ENCODE measurements at places on chromosomes 16 and 17.

- DNase-seq = no peak
These were observed 12.6 kb upstream of the RNF222 start for GRCh38 chr17:8409966-8410882.

DNA sequence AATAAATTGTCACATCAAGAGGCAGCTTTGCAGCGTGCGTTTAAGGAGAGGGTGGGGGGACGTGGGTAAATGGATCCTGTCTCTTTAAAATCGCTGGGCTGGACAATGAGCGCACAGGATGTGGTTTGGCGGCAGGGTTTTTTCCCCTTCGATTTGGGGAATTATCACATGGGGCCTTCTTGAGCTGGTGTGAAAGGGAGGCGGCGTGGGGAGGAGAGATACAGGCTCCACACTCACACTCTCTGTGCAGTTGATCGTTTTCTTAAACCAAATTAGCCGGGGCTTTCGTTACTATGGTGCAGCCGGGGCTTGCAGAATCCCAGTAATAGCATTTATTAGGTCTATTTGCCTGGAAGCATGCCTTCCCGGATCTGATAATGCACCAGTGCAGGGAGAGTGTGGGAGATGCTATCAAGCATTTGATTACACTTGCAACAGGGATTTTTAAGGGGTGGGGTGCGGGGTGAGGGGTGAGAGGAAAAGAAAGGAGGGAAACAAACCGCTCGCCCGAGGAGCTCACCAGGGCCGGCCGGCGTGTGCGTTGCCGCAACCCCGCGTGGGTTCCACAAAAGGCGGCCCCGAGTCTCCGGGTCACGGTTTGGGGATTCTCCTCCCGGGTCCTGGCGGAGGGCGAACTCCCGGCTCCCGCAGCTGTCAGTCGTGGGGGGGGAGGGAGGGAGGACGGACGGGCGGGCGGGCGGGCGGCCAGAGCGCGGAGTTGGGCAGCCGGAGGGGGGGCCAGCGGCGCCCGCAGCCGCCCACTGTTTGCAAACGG is 58.8 kb upstream of the GSE1 start:
- no peak for DNase-seq

GRCh38 chr16:83793179-83793578 is 14.6 kb upstream of the HSBP1 start:
- no peak for DNase-seq

DNA sequence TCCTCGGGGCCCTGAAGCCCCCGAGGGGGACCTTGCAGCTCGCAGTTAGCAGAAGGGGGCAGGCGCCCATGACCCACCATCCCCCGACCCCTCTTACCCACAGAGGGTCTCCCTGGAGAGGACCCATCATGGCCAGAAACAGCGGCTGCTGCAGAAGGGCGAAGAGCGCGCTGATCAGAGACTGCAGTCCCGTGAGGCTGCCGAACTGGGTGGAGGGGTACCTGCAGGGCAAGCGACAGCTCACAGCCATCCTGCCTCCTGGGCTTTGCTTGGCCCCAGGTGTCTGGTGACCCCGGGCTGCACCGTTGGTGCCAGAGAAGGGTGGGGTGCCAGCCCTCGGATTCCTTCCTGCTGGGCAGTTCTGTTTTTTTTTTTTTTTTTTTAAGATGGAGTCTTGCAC is 13.9 kb upstream of the PITPNA start:
- no peak for DNase-seq

GRCh38 chr17:77370586-77370985 is 229.8 kb downstream of the SEC14L1 start:
- no peak for DNase-seq

DNA sequence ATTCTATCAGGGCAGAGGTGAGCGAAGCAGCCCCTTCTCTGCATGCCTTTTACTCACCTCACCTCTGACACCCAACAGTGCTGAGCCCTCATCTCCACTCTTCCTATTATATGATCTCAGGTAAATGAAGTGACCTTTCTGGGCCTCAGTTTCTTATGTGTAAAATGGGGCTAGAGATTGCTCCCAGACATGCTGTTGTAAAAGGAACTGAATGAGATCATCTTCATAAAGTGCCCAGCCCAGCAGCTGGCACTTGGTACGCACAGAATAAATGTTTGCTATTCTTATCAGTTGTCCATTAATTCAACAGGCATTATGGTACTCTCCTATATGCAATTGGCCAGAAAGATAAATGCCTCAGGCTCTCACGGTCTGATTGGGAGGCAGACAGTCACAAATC is 4.5 kb upstream of the GALK1 start:
- DNase-seq = no peak

GRCh38 chr16:82755570-82756282 is 129.0 kb downstream of the CDH13 start:
- DNase-seq = no peak

DNA sequence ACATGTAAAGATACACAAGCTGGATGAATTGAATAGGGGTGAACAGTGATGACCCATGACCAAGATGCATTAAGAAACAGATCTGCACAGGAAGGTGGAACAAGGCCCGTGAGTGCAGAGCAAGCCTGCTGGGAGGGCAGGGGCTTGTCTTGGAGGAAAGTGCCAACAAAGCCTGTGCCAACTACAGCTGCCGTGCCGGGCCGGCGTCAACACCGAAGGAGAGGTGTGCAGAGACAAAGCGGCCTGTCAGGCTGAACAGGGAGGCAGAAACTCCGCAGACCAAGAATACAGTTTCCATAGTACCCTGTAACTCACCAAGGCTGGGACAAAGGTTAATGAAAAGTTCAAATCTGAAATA is 46.7 kb downstream of the ANKRD11 start:
- no peak for DNase-seq

DNA sequence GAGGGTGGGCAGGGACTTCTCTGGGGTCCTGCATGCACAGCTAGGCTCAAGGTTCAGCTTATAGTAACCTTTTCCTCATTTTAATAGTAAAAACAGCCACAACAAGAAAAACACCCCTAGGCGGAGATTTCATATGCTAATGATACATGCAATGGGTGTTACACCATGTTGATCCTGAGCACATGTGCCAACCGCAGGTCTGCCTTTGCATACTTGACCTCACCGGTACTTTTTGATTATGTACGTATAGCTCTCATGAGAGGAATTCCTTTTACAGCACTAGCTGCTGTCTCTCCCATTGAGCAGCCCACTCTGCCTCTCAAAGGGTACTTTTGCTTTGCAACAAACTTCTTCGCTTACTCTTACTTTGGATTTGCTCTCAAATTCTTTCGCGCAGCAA is 1.9 kb downstream of the KRTAP4-8 start:
- no peak for DNase-seq

DNA sequence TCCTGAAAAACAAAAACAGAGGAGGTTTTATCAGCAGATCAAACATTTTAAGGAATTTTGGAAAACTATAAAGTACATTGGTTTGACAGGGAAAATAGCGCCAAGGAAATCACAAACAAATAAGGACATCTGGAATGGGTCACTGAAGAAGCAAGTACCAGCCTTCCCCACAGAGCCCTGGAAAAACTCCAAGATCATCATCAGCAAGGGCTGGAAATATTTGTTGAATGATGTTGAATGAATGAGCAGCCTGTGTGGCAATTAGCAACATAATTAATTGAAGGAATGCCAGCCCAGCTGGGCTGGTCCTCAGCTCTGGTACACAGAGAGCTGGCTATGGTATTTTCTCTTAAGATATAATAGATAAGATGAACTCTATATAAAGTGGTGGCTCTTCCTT is 290.4 kb downstream of the HS3ST3A1 start:
- no peak for DNase-seq

DNA sequence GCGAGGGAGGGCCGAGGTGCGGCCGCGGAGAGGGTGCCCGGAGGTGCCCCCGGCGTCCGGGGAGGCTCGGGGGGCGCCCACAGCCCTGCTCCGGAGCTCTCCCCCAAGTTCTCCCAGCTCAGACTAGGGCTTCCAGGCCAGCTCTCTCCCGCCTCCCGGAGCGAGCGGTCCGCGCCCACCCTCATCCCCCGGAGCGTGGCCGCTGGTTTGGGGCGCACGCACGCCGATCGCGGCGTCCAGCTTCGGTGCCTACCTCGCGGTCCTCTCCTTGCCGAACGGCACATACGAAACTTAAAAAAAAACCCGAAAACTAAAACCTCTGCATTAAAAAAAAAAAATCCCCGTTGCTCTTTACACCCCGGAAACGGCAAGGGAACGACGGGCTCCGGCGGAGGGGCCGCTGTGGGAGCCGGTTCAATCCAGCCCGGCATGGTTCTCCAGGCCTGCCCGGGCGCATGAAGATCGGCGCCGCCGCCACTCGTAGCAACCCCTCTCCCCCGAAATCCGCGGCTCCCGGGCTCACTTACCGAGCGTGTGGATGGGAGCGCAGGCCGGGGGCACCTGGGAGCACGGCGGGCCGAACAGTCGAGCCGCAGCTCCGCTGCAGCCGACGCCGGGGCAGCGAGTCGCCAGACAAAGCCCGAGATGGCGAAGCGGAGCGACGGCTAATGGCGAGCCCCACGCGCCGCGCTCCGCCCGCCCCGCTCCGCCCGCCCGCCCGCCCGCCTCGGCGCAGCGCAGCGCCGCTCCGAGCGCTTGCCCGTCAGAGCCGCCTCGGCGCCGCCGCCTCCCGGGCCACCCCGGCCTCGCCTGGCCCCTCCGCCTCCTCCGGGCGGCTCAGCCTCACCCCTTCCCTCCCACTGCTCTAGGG is 973 bp upstream of the UBTF start:
- no peak for DNase-seq

GRCh38 chr16:20803561-20804214 is 2.6 kb downstream of the ERI2 start:
- no peak for DNase-seq

GRCh38 chr17:20203761-20204263 is 194.7 kb downstream of the SPECC1 start:
- no peak for DNase-seq

GRCh38 chr17:38705523-38705802 is 390 bp downstream of the MLLT6 start:
- no peak for DNase-seq

DNA sequence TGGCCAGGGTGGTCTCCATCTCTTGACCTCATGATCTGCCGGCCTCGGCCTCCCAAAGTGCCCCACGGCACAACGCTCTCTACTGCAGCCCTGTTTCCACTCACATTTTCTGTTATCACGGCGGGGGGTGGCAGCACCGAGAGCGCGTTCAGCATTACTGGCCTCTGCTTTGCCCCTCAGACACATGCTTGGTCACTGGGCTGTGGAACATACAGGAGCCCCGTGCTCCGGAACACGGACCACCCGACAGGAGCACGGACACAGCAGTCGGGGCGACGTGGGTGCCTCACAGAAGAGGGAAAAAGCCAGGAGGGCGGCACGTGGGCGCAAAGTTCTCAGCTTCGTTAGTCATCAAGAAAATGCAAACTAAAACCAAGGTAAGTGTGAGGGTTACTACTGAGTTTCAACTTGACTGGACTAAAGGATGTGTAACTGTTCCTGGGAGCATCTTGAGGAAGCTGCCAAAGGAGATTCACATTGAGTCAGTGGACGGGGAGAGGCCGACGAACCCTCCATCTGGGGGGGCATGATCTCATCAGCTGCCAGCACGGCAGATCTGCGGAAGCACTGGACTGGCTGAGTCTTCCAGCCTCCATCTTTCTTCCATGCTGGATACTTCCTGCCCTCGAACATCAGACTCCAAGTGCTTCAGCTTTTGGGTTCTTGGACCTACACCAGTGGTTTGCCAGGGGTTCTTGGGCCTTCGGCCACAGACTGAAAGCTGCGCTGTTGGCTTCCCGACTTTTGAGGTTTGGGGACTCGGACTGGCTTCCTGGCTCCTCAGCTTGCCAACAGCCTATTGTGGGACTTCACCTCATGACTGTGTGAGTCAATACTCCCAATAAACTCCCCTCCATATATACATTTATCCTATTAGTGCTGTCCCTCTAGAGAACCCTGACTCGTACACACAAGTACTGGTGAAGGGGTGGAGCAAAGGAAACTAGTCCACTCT is 106.8 kb downstream of the ZNF778 start:
- no peak for DNase-seq

GRCh38 chr16:14497245-14498082 is 132.6 kb downstream of the PARN start:
- no peak for DNase-seq

DNA sequence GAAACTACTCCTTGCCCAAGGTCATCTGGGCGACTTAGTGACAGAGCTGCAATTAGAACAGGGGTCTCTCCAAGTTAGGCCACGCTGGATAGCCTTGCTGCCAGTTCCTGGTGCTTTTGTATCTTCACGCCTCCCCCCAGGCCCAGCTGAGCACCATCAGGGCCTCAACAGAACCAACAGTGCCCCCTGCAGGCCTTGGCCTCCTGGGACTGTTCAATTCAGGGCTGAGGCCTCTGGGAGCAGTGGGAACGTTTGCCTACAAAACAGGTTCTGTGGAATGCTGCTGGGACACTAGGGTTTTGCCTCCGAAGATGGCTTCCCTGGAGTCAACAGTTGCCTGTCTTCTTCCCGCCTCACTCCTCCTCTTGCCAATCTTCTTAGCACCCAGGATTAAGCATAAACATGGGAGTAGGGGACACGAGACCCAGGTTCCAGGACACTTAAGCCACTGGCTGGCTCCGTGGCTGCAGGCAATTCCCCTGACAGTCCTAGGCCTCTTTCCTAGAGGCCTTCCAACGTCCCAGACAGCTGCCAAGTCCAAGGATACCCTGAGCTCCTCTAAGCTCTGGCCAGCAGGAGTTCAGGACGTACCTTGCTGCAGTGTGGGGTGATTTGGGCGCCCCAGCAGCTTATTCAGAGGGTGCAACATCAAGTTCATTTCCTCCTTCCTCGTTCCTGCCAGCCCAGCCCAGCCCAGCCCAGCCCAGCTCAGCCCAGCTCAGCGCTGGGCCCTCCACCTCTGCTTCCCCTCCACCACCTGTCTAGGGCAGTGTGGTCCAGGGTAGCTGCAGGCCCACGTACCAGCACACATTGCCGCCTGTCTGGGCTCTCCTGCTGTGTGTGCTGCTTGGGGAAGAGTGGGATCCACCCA is 246.6 kb upstream of the RPL38 start:
- no peak for DNase-seq

GRCh38 chr17:72772331-72772821 is 320.1 kb downstream of the SLC39A11 start:
- no peak for DNase-seq

DNA sequence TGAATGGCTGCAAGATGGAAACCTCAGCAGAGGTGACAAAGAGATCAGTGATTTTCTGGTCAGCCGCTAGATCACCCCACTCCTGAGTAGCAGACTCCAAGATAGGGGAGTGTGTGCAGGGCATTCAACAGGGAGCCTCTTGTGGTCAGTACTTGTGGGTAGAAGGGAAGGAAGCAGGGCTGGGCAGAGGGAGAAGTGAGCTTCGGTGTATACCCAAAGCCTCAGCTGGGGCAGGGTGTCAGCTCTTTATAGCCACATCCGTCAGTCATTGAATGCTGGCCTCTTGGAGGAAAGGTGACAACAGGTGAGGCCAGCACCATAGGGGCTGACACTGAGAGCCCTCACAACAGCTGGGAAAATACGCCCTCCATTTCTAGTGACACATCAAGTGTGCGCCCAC is 2.2 kb upstream of the SLC12A3 start:
- DNase-seq = no peak

DNA sequence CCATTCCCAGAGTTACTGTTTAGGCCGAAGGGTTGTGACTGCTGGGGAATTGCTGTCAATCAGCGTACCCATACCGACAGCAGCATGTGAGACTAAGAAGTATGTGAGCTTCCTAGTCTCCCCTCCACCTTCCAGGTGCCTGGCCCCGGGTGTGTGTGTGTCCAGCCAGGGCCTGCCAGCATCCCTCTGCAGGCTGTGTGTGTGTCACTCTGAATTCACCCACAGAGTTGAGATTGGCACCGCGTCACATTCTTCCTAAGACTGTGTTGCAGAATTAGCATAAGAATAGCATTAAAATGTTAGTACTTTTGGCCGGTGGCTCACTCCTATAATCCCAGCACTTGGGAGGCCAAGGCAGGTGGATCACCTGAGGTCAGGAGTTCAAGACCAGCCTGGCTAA is 31.8 kb downstream of the PRMT7 start:
- no peak for DNase-seq

- no peak for DNase-seq
These were observed 268.9 kb upstream of the AXIN2 start for GRCh38 chr17:65830356-65830755.

Data from vagina (tissue), 2 donors.